Stimulated activated CD8-positive, alpha-beta memory T cell treated with anti-CD3 and anti-CD28 coated beads, Interleukin-7, amount 100 ng/mL, for 1 hour (primary cell): ENCODE measurements at places on chromosomes 12 and 14.

DNA sequence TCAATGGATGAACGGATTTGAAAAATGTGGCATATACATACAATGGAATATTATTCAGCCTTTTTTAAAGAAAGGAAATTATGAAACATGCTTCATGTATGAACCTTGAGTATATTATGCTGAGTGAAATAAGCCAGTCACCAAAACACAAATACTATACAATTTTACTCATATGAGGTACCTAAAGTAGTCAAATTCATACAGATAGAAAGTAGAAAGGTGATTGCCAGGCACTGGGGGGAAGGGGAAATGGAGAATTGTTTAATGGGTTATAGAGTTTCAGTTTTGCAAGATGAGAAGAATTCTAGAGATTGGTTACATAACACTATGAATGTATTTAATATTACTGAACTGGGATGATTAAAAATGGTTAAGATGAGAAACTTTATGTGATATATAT is 171.4 kb downstream of the TMTC3 start:
- DNase-seq: no peak

DNA sequence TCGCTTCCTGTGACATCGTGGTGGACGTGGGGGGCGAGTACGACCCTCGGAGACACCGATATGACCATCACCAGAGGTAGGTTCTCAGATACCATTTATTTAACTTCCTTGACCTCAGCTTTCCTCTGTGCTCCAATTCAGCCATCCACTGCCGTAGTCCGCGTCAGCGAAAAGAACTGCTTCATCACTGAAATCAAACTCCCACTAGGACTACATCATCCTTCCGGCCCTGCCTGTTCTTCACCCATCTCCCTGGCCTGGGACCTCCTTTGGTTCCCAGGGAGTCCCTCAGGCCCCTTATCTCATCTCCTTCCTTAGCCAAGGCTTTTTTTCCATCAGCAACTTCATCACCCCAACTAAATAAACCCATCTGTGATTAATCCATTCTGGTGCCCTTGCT is 692 bp downstream of the MYG1 start:
- no peak for DNase-seq

DNA sequence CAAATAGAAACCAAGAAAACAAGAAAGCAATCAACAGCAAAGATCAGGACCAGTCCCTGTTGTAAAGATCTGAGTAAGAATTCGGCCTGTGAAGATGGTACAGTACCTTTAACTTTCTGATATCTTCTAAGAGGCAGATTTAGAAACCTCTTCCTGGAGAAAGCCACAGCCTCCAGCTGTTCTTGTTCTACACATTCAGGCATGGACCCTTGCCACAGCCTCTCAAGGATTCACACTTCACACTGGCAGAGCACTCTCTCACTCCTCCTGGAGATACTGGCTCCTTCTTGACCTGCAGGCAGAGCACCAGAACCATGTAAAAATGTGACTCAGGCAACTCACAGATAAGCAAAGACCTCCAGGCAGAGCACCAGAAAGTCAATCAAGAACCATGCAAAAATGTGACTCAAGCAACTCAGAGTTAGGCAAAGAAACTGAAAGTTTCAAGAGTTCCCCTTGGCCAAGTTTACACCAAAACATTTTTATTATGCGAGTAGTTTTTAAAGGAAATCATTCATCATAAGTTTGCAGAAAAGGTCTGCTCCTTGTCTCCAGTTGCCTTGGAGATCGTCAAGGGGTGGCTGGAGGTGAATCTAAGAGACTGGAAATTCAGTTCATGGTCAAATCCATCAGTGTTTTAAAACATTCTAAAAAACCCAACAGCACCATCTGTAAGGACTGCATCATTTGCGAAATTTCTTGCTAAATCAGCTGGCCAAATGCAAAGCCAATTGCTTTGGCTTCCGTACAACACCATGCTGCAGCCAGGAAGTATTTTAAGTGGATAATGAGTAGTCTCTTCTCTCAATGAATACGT is 119.3 kb upstream of the MDM1 start:
- no peak for DNase-seq

GRCh38 chr14:21192447-21192822 is 36.6 kb upstream of the OR5AU1 start:
- no peak for DNase-seq

GRCh38 chr14:35303149-35303935 is 11.2 kb downstream of the PSMA6 start:
- no peak for DNase-seq

- DNase-seq: no peak
Measured at GRCh38 chr12:112964067-112964670, 14.2 kb upstream of the OAS2 start.

DNA sequence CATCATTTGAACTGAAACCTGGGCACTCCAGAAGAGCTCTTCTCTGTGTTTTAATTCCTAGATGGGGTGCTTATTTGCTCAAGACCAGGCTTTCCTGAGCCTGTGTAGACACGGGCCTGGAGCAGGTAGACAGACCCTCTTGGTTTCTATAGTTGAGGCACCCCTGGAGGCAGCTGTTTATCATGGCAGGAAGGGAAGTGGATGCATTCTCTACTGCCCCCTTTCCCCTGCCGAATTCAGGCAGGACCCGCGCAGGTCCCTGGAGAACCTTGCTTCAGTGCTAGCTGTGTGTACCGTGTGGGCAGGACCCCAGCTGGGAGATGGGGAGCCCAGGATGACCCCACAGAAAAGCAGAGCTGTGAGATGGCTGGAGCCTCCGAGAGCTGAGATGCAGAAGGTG is 6.0 kb downstream of the CACNA1C start:
- no peak for DNase-seq

DNA sequence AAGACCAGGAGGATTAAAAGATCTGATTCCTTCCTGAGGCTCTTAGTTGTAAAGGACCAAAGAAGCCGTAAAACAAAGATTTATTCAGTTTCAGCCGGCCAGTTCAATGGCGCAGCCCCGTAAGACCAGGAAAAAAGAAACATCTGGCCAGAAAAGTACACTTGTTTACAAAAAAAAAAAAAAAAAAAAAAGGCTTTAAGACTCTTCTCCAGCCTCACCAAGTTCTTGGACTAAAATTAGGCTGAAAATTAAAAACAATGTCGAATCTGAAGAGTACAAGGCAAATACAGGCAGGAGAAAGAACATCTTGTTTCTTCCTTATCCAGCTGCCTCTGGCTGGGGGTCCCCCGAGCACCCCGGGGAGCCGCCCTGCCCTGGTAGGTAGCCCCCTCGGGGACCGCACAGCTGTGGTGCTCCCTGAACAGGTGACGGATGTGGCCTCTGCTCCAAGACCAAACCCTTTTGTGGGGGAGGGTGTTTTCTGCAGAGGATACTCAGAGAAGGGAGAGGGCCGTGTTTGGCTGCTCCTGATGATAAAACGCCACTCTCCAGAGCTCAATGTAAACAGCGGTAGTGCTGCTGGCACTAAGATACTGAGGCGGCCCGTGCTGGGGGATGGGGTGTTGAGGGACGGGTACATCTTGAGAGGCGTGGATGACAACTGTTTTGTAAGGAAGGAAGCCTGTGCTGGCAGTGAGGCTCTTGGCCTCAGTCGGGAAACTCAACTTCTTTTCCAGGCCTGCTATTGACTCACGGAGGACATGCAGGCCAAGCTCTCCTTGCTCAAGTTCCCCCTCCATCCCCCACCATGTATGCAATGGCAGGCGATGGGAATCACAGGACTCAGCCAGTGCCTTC is 201.0 kb upstream of the DIO3 start:
- no peak for DNase-seq

GRCh38 chr12:111685322-111685810 is 390 bp downstream of the BRAP start:
- no peak for DNase-seq

DNA sequence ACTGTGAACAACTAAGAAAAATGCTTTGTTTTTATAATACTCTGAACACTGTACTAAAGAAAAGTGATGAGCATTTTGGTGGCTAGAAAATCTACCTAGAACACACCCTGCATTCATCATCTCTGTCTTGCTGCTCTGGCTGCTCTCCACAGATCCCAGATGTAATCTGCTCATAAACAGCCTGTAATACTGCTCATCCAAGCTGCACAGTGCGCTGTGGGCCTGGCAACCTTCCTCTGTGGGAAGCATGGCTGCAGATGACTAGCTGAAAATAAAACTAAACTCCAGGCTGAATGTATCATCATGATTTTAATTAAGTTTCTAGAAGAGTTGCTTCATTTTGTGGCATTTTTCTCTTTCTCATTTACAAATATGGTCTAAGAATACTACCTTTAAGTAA is 200.7 kb downstream of the SLC2A13 start:
- DNase-seq: no peak

DNA sequence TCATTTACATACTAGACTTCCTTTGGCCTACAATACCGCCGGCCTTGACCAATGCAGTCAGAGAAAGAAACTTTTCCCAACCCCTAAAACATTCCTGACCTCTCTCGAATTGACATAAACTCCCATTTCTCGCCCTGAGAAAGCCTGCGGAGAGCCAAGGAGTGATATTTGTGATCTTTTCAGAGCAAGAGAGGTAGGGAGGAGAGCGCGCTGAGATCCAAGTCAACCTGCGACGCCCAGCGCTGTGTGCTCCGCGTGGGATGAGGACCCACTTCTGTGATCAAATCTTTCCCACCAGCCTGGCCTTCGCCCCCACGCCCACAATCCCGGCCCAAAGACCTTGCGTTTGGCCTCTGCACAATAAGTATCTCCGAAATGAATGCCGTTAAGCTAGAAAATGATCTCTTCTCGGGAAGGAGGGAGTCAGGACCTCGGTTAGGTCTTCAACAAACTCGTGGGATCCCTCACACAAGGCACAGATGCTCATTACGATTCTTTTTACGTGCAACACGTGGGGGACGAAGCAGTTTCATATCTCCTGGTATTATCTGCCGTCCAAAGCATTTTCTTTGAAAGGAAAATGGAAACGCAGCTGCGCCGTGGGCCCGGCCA is 6.3 kb upstream of the NPAS3 start:
- no peak for DNase-seq
